ENCODE measurements at places on chromosomes 1 and 21.

DNA sequence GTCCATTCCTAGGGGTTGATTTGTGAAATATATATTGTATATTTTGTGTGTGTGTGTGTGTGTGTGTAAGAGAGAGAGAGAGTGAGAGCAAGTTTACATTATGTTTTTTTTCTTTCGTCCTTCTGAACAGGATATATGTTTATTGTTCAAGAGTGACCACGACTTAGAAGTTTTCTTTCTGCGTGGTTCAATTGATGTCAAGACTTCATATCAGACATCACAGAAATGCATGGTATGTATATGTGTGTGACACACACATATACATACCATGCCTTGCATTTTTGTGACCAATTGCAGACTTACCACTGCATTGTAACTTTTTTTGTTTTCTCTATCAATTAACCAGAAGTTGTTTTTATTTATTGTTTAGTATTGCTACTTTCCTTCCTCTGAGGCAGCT is 2.5 kb downstream of the RASAL2 start:
- H3K27ac ChIP-seq, result no peak overlapping the region
- H3K27me3 ChIP-seq, result peaks cover 45% of the 10 kb centered on the region
- DNase-seq, result no peak
- no peak overlapping the region for H3K4me3 ChIP-seq
- H3K36me3 ChIP-seq, result no peaks in the 10 kb centered on the region
- H3K4me1 ChIP-seq, result peaks cover 11% of the 10 kb centered on the region

DNA sequence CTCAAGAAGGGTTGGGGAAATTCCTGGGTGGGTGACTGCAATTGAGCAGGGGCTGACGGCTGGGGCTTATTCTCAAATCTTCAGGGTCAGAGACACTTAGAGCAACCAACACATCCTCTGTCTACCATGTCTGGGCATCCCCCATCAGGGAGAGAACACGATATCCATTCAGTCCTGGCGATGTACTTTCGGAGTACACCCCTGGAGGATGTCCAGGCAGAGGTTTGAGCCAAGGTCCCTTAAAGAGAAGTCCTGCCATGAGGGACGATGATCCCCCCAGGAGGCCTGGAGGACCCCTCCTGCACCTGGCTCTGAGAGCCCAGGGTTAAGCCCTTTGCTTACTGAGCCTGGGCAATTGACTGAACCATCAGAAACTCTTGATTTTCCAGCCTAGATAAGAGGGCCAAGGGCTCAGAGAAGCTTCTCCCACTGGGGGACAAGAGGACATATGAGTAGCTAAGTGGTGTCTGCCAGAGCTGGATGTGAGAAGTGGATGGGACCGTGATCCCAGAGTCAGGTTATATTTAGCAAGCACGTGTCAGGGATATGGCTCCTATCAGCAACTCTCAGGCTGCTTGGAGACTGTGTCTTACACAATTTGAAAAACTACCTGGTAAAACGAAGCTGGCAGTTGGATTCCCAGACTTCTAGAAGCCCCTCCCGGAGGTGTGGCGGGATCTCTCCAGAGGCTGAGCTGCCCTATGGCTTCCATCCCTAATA is 253.3 kb upstream of the VAMP3 start:
- H3K27ac ChIP-seq, result no peak overlapping the region
- DNase-seq, result no peak
- H3K4me3 ChIP-seq, result no peak overlapping the region
- no peaks in the 10 kb centered on the region for H3K36me3 ChIP-seq
- H3K4me1 ChIP-seq, result no peaks in the 10 kb centered on the region

DNA sequence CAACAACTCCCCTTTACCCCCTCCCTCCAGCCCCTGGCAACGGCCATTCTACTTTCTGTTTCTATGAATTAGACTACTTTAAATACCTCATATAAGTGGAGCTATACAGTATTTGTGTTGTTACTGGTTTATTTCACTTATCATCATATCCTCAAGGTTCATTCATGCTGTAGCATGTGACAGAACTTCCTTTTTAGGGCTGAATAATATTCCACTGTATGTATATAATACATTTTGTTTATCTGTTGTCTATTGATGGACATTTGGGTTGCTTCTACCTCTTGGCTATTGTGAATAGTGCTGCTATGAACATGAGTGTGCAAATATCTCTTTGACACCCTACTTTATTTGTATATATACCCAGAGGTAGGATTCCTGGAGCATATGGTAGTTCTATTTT is 2.2 kb downstream of the NHLH1 start:
- peaks cover 5% of the 10 kb centered on the region for H3K27me3 ChIP-seq
- H3K4me1 ChIP-seq, result peaks cover 9% of the 10 kb centered on the region
- H3K4me3 ChIP-seq, result no peak overlapping the region
- DNase-seq, result no peak
- no peaks in the 10 kb centered on the region for H3K36me3 ChIP-seq

DNA sequence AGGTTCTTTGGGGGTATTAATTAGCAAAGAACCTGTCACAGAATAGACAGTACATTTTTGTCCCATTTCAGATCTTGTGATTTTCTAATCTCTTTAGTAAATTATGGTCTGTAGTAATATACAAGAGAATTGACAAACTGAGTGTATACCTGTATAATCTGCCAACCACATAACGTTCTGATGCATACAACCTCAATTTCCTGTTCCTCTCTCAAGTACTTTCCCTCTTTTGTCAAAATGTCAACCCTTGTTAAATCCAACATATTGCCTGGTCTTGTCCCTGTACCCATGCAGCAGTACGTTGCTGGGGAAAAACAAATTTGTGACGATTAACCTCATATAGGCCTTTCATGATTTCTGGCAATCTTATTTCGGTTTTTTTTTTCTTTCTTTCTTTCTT is 1.1 kb downstream of the ARV1 start:
- no peak overlapping the region for H3K4me3 ChIP-seq
- peaks cover 33% of the 10 kb centered on the region for H3K4me1 ChIP-seq
- no peak for DNase-seq
- H3K36me3 ChIP-seq, result peaks cover 23% of the 10 kb centered on the region

GRCh38 chr1:178345807-178346206 is 151.0 kb downstream of the CLEC20A start:
- H3K27me3 ChIP-seq, result no peaks in the 10 kb centered on the region
- H3K27ac ChIP-seq, result no peak overlapping the region
- no peaks in the 10 kb centered on the region for H3K4me1 ChIP-seq
- no peak overlapping the region for H3K4me3 ChIP-seq
- no peak for DNase-seq

DNA sequence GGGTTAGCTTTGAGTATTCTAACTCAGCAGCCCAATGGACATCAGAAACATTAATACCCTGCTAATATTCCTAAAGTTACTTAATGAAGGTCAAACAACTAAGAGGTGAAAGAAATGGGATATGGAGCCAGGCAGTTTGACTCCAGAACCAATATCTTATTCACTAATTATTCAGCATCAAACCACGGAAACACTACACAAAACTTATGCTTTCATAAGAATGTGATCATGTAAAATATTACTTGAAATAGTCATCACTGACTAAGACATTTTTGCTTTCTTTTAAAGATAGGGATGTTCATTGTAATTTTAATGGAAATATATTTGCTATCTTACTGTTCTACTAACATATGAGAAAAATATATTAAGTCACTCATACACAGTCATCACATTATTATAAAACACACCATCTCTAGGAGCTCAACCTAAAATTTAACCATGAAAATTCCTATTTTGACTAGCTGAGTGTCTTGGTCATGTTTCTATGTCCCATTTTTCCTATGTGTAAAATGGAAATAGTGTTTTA is 240.9 kb downstream of the KCTD3 start:
- no peak overlapping the region for H3K27ac ChIP-seq
- H3K36me3 ChIP-seq, result no peaks in the 10 kb centered on the region
- H3K4me3 ChIP-seq, result no peak overlapping the region
- H3K4me1 ChIP-seq, result no peaks in the 10 kb centered on the region
- H3K27me3 ChIP-seq, result no peaks in the 10 kb centered on the region

- no peak for DNase-seq
- no peaks in the 10 kb centered on the region for H3K27me3 ChIP-seq
- H3K27ac ChIP-seq, result no peak overlapping the region
Measured at GRCh38 chr21:35145626-35146233, 96.6 kb upstream of the RUNX1 start.

DNA sequence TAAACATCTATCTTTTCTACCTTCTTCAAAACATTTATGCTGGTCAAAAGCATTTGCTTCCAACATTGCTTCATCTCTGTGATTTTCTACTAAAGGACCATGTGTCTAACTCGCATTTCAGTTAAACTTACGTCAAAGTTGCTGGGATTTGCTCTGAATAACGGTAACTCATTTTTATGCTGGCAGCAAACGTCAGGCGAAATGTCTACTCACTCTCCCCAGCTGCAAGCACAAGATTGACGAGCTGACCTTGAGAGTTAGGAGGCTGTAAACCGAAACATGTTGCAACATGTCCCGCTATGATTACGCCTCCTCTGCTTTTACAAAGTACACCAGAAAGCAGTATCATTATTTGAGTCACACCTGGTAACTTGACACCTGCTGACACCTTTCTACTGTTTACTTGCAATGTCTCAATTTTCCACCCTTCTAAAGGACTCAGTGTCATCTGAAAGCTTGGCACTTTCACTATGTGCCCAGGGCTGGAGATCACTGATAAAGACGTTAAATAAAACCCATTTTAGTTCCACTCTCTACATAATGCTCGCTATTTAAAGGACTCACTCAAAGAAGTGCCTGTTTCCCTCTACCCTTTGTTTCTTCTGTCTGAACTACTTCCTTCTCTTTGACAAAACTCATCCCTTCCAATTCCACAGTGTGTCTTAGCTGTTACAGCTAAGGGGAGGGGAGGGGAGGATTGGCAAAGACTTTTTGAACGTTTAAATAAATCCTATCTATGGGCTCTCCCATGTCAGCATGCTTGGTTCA is 111.9 kb downstream of the PTPN14 start:
- H3K27ac ChIP-seq, result peak overlapping the region; percentile 91
- peaks cover 65% of the 10 kb centered on the region for H3K4me1 ChIP-seq
- DNase-seq, result peak; percentile 82
- peaks cover 7% of the 10 kb centered on the region for H3K36me3 ChIP-seq
- H3K27me3 ChIP-seq, result no peaks in the 10 kb centered on the region
- peak overlapping the region; percentile 70 for H3K4me3 ChIP-seq

- H3K4me1 ChIP-seq, result peaks cover 69% of the 10 kb centered on the region
- peak overlapping the region; percentile 95 for H3K27ac ChIP-seq
- no peak for DNase-seq
Measured at GRCh38 chr1:100400404-100400803, 48.1 kb downstream of the CDC14A start.

- no peaks in the 10 kb centered on the region for H3K27me3 ChIP-seq
- no peak overlapping the region for H3K27ac ChIP-seq
- no peaks in the 10 kb centered on the region for H3K36me3 ChIP-seq
Measured at GRCh38 chr1:101732261-101732660, 264.5 kb downstream of the OLFM3 start.

GRCh38 chr1:231144416-231145193 is 17.3 kb upstream of the TRIM67 start:
- no peaks in the 10 kb centered on the region for H3K36me3 ChIP-seq
- no peak for DNase-seq
- H3K27ac ChIP-seq, result no peak overlapping the region

DNA sequence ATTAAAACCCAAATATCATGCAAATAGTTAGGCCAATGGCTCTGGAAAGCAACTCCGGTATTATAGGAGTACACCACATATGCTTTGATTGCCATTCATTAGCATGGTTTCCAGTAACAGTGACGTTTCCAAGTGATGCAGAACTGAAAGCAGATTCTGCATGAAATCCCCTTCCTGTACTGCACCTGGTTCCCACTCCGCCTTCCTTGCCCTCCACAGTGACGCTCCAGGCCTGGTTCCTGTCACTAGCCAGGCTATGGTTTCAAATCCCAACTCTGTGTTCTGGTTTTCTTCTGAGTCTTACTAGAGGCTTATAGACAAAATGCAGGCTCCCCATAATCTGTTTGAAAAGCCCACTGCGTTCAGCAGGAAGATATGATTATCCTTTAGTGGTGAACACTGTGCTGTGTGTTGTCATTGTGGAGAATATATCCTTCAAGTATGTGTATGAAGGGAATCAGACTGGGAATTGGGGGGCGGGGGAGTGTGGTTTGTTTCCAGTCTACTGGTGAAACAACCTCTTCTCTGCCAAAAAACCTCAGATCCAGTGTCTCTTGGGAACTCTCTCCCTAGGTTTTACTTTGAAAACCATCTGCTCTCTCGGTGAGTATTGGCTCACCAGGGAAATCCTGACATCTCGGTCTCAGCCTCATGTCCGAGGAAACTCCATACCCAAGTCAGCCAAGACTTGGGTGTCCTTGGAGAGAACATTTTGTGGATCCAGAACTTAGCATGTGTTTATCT is 78.7 kb downstream of the TYW3 start:
- DNase-seq, result no peak
- no peaks in the 10 kb centered on the region for H3K36me3 ChIP-seq
- no peaks in the 10 kb centered on the region for H3K4me1 ChIP-seq
- H3K27ac ChIP-seq, result no peak overlapping the region
- H3K27me3 ChIP-seq, result no peaks in the 10 kb centered on the region

GRCh38 chr1:236509647-236510401 is 14.0 kb upstream of the LGALS8 start:
- H3K4me1 ChIP-seq, result peaks cover 20% of the 10 kb centered on the region
- H3K27me3 ChIP-seq, result peaks cover 36% of the 10 kb centered on the region
- no peak overlapping the region for H3K27ac ChIP-seq
- DNase-seq, result no peak
- H3K36me3 ChIP-seq, result no peaks in the 10 kb centered on the region
